Endodermal cell (in vitro differentiated cells): ENCODE measurements at places on chromosomes 12 and 14. TPM values are rescaled to one million over a fixed set of nuclear protein-coding genes. Genes with fewer than 3 reads are reported as not detected.
A peak's percentile ranks its signal among the peaks of the same experiment; 100 is the strongest.

DNA sequence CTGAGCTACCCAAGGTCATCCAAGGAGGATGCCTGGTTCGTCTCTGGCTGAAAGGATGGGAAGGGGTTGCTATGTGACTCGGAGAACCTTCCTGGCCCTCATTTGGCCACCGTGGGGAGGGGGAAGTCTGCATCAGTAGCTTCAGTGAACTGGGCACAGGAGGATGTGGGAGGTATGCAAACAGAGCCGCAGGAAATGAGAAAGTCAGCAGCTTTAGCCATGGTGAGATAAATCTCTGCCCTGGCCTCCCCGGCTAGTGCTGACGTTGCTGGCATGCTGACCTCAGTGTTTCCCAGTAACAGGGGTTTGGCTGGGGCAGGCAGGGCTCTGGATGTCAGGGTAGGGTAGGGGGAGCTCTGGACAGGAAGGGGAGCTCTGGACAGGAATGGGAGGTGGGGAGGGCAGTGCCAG lies 2.3 kb upstream of the CEBPE start:
- H3K4me3 ChIP-seq = no peak overlapping the region
- H3K4me1 ChIP-seq = peaks cover 12% of the 10 kb centered on the region
- DNase-seq = peak; percentile 69
- H3K36me3 ChIP-seq = no peaks in the 10 kb centered on the region
- no peak overlapping the region for H3K27ac ChIP-seq
- H3K27me3 ChIP-seq = no peaks in the 10 kb centered on the region

GRCh38 chr12:103848917-103849491 lies 8.0 kb upstream of the NT5DC3 start:
- H3K27ac ChIP-seq = no peak overlapping the region
- H3K4me3 ChIP-seq = no peak overlapping the region
- DNase-seq = no peak
- H3K36me3 ChIP-seq = no peaks in the 10 kb centered on the region
- H3K27me3 ChIP-seq = peaks cover 10% of the 10 kb centered on the region

- no peak overlapping the region for H3K27ac ChIP-seq
- H3K4me3 ChIP-seq = no peak overlapping the region
- H3K27me3 ChIP-seq = no peaks in the 10 kb centered on the region
- no peak for DNase-seq
Measured at GRCh38 chr14:68986926-68987652, 8.0 kb upstream of the ACTN1 start.

DNA sequence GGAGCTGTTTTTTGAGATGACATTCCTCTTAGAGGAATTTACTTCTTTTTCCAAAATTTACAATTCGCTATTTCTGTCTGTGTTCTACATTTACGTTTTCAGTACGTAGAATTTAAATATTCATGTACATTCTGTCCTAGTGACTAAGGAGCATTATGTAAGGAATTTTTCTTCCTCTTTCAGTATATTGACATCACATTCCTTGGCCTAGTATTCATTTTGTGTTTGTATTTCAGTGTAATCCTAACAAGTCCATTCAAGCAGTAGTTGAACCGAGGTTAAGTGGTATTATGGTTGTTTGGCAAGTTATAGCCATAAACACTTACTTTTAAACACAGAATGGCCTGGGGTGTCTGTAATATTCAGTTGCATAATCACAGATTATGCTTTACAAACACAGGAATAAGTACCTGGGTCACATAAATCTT lies 465.2 kb downstream of the PCNX1 start:
- no peak for DNase-seq
- H3K27me3 ChIP-seq = no peaks in the 10 kb centered on the region
- H3K27ac ChIP-seq = no peak overlapping the region
- no peaks in the 10 kb centered on the region for H3K4me1 ChIP-seq
- H3K4me3 ChIP-seq = no peak overlapping the region

DNA sequence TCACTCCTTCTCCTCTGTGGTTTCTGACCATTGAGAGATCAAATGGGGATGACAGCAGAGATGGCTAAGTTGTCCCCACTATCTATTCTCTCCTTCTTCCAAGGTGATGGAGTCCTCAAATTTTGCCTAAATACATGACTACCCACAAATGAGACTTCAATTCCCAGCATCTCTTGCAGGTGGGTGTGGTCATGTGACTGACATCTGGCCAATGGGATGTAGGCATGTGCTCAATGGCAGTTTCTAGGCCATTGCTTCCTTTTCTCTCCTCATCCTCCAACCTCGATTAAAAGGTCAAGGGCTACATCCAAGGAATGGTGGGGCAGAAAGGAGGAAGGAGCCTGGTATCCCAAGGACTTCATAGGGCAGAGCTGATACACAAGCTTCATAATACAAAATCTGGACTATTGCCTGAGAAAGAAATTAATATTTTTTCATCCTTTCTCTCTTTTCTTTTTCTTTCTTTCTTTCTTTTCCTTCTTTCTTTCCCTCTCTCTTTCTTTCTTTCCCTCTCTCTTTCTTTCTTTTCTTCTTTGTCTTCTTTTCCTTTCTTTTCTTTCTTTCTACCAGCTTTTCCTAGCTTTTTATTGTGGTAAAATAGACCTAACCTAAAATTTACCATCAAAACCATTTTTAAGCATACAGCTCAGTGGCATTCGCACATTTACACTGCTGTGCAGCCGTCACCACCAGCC lies 100.9 kb upstream of the PRB2 start:
- no peaks in the 10 kb centered on the region for H3K4me1 ChIP-seq
- DNase-seq = no peak
- H3K27ac ChIP-seq = no peak overlapping the region
- H3K27me3 ChIP-seq = peaks cover 31% of the 10 kb centered on the region

DNA sequence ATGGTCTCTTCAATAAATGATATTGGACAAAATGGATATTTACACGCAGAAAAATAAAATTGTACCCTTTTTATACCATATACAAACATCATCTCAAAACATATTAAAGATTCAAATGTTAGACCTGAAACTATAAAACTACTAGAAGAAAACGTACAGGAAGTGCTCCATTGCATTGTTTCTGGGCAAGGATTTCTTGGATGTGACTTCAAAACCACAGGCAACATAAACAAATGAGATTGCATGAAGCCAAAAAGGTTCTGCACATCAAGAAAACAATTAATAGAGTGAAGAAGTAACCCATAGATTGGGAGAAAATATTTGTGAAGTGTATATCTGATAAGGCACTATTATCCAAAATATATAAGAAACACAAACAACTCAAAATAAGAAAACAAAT lies 812.4 kb downstream of the NRXN3 start:
- H3K27me3 ChIP-seq = no peaks in the 10 kb centered on the region
- H3K4me1 ChIP-seq = peaks cover 13% of the 10 kb centered on the region
- H3K27ac ChIP-seq = no peak overlapping the region
- DNase-seq = no peak
- no peak overlapping the region for H3K4me3 ChIP-seq

GRCh38 chr14:101723061-101723595 lies 38.4 kb upstream of the PPP2R5C start:
- DNase-seq = peak; percentile 46
- no peaks in the 10 kb centered on the region for H3K4me1 ChIP-seq
- H3K27me3 ChIP-seq = no peaks in the 10 kb centered on the region
- no peak overlapping the region for H3K27ac ChIP-seq

DNA sequence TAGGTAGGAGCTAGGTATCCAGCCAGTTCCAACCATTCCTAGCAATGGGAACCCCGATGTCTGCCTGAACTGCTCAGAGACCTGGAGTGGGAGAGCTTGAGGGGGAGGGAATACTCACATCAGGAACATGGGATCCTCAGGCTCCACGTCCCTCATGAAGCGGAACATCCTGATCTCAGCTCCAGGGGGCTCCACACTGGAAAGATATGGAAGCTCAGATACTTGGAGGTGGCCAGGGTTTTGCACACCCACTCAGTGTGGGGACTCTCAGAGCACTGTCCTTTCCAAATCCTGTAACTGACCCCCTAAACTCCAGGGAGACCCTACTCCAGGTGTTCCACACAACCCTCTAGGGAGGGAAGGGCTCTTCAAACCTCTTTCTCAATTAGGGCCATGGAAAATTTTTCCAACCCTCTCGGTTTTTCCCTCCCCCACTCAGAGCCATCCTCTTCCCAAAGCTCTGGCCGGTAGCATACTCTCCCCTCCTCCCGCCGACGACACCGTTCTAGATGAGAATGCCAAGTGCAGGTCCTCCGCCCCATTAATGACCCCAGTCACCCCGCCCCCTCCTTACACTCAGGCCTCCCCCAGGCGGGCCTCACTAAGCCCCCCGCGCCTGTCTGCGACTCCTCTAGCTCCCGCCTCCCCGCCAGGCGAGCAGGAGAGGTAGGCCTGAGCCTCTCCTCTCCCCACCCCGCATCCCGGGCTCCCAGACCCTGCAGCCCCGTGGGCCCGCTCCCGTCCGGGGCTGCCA lies 597 bp downstream of the MLF2 start:
- peak; percentile 69 for DNase-seq
- peaks cover 47% of the 10 kb centered on the region for H3K36me3 ChIP-seq
- H3K27ac ChIP-seq = peak overlapping the region; percentile 97
- no peaks in the 10 kb centered on the region for H3K27me3 ChIP-seq

- DNase-seq = no peak
- peaks cover 2% of the 10 kb centered on the region for H3K4me1 ChIP-seq
- H3K27ac ChIP-seq = no peak overlapping the region
- no peaks in the 10 kb centered on the region for H3K36me3 ChIP-seq
- no peaks in the 10 kb centered on the region for H3K27me3 ChIP-seq
Measured at GRCh38 chr12:59843260-59843843, 247.5 kb downstream of the SLC16A7 start.

- no peak overlapping the region for H3K27ac ChIP-seq
- H3K36me3 ChIP-seq = no peaks in the 10 kb centered on the region
- DNase-seq = no peak
- H3K4me1 ChIP-seq = no peaks in the 10 kb centered on the region
- H3K4me3 ChIP-seq = no peak overlapping the region
Measured at GRCh38 chr12:90794212-90794611, 160.8 kb downstream of the CCER1 start.

DNA sequence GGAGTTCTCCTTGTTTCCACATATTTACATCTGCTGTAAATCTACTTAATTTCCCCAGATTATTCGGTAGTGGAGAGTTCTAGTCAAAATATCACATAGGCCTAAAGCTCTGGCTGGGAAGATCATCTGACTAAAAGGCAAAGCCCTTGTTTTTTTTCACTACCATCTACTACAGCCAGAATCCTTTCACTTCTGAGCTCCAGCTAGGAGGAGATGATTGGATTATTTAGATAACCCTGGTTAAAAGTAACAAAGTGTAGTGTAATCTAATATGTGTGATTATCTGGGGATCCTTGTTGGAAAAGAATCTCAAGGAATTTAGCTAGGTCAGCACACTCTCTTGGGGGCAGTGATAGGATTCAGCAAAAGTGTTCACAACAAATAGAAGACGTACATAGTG lies 125.4 kb downstream of the DYRK2 start:
- H3K27me3 ChIP-seq = peaks cover 18% of the 10 kb centered on the region
- peaks cover 4% of the 10 kb centered on the region for H3K4me1 ChIP-seq
- H3K4me3 ChIP-seq = no peak overlapping the region
- peak overlapping the region; percentile 45 for H3K27ac ChIP-seq
- DNase-seq = no peak

- no peak overlapping the region for H3K4me3 ChIP-seq
- no peaks in the 10 kb centered on the region for H3K4me1 ChIP-seq
- H3K27me3 ChIP-seq = peaks cover 10% of the 10 kb centered on the region
- no peak overlapping the region for H3K27ac ChIP-seq
Measured at GRCh38 chr14:79018836-79019235, 848.7 kb downstream of the NRXN3 start.

Gene ESPL1
- 33.3 and 34.1 TPM in 2 replicates for total RNA-seq

Gene RGS6
- total RNA-seq = 10.1 to 13.6 TPM (median 13.2 TPM) in 3 replicates

Gene GARIN6
- not detected in 3 replicates for total RNA-seq

Gene LRFN5
- total RNA-seq = 1.8 and 3.2 TPM in 2 replicates

Gene PLEKHH1
- total RNA-seq = 59.9 to 94.1 TPM (median 63.6 TPM) in 3 replicates

Gene CBX5
- total RNA-seq = 227 and 230 TPM in 2 replicates

Gene PTPN6
- 60.8 and 68.0 TPM in 2 replicates for total RNA-seq

Gene RESF1
- total RNA-seq = 68.6 to 160 TPM (median 152 TPM) in 3 replicates

Gene RD3L
- not detected in 3 replicates for total RNA-seq

Gene PIWIL1
- total RNA-seq = not detected in 2 replicates
